ENCODE measurements at places on chromosomes 1 and 21.

GRCh38 chr1:61753998-61754508, 11.8 kb downstream of the PATJ start:
- DNase-seq, result no peak

DNA sequence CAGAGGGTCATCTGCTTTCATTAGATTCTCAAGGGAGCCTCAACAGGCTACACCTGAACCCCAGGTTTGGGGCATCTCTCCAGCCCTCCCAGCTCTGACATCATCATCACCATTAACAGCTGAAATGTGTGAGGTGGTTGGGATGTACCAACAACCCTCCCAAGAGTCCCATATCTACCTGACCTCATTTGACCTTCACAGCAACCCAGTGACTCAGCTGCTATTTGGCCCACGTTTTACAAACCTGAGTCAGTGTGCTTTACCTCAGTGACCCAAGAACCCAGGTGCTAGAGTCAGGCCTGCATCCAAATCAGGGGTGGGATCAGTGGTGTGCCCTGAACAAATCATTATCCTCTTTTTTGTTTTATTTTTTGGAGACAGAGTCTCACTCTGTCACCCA, 53.3 kb upstream of the TINAGL1 start:
- no peak for DNase-seq

DNA sequence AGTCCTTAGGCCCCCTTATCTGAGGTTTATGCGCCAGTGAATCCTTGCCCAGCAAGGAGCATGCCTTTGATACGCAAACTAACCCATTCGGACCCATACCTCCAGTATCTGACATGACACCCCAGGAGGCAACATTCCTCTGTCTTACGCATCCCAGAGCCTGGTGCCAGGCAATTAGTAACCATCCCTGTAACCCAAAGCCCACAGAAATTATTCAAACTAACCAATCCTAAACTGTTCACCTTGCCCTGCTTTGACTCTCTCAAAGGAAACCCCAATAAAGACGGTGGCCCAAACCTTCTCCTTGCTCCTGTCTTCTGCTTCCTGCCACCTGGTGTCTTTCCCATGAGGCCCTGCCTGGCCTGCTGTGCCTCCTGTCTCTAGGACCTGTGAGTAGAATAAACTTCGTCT, 36.4 kb downstream of the ZNF496 start:
- DNase-seq, result no peak

- DNase-seq, result no peak
Observed at GRCh38 chr21:43884012-43884860, 19.2 kb downstream of the AGPAT3 start.

GRCh38 chr1:162349635-162350330, 26.9 kb downstream of the SPATA46 start:
- no peak for DNase-seq

DNA sequence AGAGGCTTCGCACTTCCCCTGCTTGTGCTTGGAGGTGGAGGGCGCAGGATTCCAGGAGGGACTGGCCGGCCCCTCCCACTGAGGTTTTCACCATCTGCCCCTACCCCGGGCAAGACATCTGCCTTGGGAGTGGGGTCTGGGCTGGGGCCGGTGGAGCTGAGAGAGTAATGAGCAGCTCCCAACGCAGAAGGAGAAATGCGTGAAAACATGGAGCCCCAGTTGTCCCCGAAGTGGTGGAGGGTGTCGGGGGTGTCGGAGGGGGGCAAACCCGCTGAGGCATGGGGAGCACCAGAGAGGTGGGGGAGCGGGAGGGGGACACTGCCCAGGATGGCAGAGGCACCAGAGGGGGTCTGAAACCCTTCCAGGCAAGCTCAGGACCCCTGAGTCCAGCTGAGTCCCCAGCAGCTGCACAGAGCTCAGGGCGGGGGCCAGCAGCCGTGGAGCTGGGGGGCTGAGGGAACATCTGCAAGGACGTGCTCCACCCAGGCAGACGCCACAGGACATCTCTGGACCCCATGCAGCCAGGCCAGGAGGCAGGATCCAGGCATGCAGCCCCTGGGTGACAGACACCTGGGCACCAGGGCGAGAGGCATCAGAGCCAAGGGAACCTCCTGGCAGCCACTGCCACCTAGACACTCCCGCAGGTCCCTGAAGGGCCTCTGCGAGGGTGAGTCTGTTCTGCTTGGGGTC, 110.6 kb downstream of the SIK1 start:
- DNase-seq, result no peak

GRCh38 chr1:234530672-234531071, 51.7 kb upstream of the TARBP1 start:
- no peak for DNase-seq

DNA sequence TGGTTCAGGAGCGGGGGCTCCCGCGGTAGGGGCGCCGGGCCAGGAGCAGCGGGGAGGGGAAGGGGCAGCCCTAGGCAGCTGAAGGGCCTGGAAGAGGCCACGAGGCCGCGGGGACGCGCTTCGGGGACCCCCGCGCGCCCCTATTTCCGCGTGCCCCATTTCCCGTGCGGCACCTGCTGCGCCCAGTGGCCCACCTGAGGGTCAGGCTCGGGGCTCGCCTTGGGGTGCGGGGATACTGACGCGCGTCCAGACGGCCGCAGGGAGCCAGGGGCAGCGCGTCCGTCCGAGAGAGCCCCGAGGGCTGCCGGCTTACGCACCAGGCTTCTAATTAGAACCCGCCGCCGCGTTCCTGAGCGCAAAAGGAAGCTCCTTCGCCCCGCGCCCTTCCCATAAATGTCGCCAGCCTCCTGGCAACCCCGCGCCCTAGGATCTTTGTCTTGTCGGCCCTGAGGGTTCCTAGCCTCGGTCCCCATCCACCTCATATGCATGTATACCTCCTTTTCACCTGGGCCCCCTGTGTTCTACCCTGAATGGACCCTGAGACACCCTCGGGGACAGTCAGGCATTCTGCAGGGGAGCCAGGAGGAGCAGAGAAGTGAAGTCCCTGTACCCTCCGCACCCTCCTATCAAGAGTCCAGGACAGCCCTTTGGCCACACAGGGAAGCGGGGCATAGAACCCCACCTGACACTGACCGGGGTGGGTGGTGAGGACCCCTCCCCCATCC, 1.8 kb downstream of the WNT3A start:
- no peak for DNase-seq

GRCh38 chr1:193631306-193631705, 444.9 kb upstream of the B3GALT2 start:
- DNase-seq, result no peak

DNA sequence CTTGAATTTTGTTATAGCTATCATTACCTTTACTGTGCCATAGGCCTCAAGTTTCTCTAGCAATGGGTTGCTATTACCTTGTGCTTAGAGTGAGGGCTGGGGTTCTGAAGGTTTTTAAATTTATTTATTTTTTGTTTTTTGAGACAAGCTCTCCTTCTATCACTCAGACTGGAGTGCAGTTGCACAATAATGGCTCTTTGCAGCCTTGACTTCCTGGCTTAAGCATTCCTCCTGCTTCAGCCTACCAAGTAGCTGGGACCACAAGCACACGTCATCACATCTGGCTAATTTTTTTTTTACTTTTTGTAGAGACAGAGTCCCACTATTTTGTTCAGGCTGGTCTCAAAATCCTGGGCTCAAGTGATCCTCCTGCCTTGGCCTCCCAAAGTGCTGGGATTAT, 41.5 kb downstream of the SNX27 start:
- no peak for DNase-seq

DNA sequence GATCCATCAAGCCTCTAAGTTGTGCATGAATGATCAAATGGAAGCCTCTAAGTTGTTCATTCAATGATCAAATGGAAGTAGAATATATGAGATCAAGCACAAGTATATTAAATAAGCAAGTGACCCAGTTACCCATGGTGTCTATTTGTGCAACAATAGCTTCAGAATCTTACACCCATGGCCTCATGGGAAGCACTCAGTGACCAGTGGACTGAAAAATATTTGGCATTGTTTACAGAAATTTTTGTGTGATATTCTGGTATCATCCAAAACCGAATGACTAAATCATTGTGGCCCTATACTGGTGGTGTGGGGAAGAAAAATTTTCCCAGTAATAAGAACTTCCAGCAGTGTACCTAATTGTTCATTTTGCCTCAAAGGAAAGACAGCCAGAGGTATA, 46.6 kb downstream of the DUSP10 start:
- no peak for DNase-seq

All from amygdala (tissue), 56 donors.